Esophagus muscularis mucosa (tissue), 4 donors: ENCODE measurements at places on chromosomes 2 and 18. TPM values are rescaled to one million over a fixed set of nuclear protein-coding genes. Genes with fewer than 3 reads are reported as not detected.

The APCDD1 gene
- total RNA-seq, result 30.7 TPM

The RETSAT gene
- 63.7 TPM for total RNA-seq

The ODC1 gene
- total RNA-seq, result 142 TPM

- DNase-seq, result no peak
- H3K36me3 ChIP-seq, result peaks cover 44% of the 10 kb centered on the region
- H3K4me1 ChIP-seq, result no peaks in the 10 kb centered on the region
- H3K4me3 ChIP-seq, result no peak overlapping the region
- H3K27me3 ChIP-seq, result no peaks in the 10 kb centered on the region
These were observed 227.6 kb downstream of the DYSF start for GRCh38 chr2:71680925-71681324.

DNA sequence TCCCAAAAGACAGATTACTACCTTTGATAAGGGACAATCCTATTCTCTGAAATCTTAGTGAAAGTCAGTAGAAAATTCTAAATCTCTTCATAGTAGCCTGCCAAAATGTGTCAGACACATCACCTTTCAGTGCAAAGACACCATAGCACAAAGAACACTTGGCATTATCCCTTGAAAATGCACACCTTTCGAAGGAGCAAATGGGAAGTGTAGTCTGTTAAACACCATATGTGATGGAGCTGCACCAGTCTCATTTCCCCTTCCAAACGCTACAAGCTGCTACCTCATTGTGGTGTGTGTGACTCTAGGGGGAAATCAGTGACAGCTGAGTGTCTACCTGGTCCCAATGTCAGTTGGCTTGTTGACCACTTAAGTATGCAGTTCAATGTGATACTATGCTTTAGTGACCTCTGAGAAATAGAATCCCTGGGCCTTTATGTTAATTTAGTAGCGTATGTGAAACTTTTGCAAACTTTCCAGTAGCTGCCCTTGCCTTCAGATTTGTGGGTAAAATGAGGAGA, 551.7 kb downstream of the ARHGAP15 start:
- no peaks in the 10 kb centered on the region for H3K36me3 ChIP-seq
- H3K27ac ChIP-seq, result no peak overlapping the region
- no peak overlapping the region for H3K4me3 ChIP-seq
- DNase-seq, result no peak
- H3K4me1 ChIP-seq, result no peaks in the 10 kb centered on the region

- peaks cover 70% of the 10 kb centered on the region for H3K4me1 ChIP-seq
- H3K27me3 ChIP-seq, result no peaks in the 10 kb centered on the region
- no peak overlapping the region for H3K4me3 ChIP-seq
These were observed 181.9 kb downstream of the MREG start for GRCh38 chr2:215831296-215831913.

GRCh38 chr2:212923393-212923792, 228.0 kb downstream of the IKZF2 start:
- DNase-seq, result no peak
- no peaks in the 10 kb centered on the region for H3K4me1 ChIP-seq

DNA sequence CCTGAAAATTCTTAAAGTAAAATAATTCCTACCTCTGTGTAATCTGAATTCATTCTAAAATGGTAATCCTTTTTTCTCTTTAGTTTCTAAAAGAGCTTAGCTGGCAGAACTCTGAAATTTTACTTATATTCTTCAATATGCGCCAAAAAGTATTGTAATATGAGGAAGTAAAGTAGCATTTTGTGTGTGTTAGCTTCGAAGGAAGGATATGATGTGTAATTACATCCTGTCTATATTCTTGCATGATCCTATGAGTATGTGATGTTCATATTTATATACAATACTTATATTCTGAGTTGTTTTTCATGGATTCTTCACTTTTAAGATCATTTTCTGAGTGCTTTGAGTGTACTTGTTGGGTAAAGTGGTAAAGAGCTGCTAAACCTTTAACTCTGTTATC, 402.9 kb upstream of the PKDCC start:
- H3K36me3 ChIP-seq, result no peaks in the 10 kb centered on the region
- H3K4me1 ChIP-seq, result no peaks in the 10 kb centered on the region
- H3K27ac ChIP-seq, result no peak overlapping the region
- no peak for DNase-seq
